Fibroblast of skin of abdomen (primary cell): ENCODE measurements at places on chromosomes 5 and 9.

- peak; percentile 78 for DNase-seq
Measured at GRCh38 chr9:92133949-92134604, 18.9 kb upstream of the SPTLC1 start.

DNA sequence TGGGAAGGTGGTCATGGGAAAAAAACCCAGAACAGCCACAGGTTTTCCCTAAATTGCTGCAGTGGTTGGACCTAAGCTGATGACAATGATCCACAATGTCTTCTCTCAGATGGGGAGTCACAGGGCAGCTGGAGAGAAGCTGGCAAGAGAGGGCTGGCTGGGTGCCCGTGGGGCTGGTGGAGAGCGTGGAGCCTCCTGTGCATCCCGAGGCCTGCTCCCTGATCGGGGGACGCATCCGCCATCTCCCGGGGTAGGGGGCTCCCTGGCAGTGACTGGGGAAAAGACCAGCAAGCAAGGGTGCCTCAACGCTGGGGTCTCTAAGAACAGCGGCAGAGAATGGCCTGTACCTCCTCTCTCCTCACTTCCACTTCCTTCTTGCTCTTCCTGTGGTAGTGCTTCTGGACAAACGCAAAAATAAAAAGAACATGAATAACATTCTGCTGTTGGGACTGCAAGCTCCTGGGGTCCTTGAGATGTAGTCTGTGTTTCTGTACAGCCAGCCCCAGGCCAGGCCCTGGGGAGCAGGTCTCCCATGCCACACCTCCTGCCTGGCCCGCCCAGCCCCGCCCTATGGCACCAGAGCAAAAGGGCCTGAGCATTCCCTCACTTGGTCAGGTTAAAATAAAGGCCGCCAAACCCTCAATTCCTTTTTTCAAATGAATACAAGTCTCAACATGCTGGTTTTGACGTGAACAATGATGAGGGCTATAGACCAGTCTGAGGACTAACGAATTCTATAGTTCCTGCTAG, 7.0 kb upstream of the MRNIP start:
- DNase-seq: no peak

DNA sequence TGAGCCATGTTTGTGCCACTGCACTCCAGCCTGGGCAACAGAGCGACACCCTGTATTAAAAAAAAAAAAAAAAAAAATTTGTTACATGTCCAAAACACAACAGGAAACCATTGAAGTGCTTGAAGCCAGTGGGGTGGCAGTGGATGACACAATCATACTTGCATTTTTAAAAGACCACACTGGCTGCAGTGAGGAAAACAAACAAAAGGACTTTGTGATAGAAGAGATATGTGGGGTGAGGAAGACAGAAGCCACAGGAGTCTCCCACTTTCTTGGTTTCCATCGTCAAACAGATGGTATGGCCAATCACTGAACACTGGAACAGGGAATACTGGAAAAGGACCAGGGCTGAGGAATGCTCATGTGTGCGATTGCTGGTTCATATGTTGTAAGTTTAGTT, 20.9 kb upstream of the COMMD10 start:
- DNase-seq: no peak

DNA sequence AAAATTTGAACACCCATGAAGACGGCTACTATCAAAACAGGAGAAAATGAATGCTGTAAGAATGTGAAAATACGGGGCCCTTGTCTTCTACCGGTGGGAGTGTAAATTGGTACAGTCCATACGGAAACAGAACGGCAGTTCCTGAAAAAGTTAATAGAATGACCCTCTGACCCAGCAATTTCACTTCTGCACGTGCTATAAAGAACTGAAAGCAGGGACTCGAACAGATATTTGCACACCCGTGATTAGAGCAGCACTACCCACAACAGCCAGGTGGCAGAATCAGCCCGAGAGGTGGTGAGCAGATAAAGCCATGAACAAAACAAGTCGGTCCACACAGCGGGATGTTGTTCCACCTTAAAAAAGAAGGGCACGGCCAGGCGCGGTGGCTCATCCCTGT, 22.6 kb upstream of the SLC12A7 start:
- DNase-seq: no peak

DNA sequence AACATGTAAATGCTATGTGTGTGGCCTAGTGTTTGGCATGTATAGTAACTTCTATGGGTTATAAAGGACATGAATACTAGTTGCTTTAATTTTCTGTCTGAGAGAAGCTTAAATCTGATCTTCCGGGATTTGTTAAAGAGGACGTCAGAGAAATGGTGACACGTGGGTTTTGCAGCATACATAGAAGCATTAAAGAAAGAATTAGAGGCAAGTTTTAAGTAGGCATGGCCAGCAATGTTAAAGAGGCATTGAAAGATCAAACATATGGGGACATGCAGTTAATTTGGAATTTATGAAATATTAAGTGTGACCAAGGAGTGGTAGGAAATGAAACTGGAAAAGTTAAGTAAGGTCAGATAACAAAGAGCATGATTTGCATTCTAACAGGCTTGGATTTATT, 311.4 kb upstream of the RIOK2 start:
- DNase-seq: no peak

GRCh38 chr5:140165101-140165922, 9.7 kb upstream of the CYSTM1 start:
- DNase-seq: no peak

DNA sequence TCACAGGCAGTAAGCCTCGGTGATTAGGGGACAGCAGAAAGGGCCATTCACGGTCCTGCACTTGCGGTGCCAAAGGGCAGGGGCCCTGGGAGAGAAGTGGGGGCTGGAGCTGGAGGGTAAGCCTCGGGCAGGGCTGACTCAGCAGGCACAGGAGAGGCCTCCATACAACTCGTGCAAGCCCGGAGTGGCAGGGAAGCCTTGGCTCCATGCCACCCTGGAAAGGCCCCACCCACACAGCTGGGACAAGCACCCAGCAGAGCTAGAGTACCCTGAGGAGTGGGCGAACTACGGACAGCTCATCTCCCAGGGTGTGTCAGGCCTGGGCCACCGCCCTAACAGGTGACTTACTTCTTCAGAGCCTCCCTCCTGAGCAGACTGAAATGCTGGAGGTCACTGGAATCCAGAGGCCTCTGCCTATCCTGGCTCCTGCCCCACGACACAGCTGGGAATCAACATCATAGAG, 5.6 kb upstream of the CAMK2A start:
- DNase-seq: peak; percentile 48

GRCh38 chr5:80220245-80220897, 35.5 kb downstream of the SERINC5 start:
- DNase-seq: no peak

DNA sequence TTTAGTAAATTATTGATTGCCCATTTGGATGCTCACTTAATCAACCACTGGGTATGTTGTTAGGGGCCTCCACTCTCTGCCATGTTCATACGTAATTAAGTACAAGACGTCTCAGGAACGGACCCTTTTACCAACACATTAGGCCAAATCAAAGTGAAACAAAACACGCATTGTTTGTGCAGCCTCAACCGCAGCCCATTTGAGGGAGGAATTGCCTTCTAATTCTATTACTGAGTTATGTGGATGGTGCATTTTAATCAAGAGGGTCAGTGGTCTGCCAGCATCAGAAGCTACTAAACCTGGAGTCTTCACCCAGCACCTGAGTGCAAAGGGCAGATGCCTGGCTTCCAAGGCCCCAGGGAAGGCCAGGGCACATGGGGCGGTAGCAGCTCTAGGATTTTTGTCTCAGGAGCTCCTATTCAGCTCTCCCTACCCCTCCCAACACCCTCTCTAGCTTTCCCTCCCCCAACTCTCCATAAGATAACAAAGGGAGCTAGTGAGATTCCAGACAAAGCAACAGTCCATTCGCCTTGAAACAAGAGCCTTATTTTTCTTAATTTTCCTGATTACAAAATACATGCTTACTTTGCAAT, 7.9 kb upstream of the MED27 start:
- DNase-seq: no peak

GRCh38 chr5:94228791-94229190, 389.6 kb downstream of the KIAA0825 start:
- no peak for DNase-seq

DNA sequence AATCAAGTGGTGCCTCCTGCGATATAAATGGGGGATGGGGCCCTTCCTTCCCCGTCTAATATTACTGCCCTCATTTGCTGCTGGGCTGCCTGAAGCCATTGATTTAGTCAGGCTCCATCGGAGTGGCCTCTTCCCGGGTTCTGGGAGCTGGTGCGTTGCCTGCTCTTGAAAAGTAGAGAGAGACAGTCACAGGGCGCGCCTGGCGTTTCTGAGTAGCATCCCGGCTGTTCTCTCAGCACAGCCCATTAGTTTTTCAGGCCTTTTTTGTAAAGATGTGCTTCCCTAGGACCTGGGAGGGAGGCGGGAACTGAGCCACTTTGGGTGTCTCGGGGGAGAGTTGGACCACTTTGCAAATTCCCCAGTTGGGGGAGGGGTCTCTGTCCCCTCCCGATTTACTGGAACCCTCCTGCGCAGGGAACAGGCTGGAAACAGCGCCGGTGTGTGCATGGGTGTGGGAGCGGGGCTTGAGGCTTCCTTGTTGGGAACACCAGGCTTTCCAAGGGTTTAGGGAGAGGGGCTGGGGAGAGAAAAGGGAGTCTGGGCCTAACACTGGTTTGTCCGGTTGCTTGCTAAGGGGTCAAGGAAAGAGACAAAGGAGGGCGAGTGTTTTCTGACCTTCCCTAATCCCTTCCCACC, 4.7 kb downstream of the PRDM6 start:
- DNase-seq: no peak

- DNase-seq: peak; percentile 37
Measured at GRCh38 chr5:54243483-54244080, 66.8 kb downstream of the ARL15 start.

GRCh38 chr5:179406031-179406961, 61.0 kb upstream of the ADAMTS2 start:
- peak; percentile 14 for DNase-seq

DNA sequence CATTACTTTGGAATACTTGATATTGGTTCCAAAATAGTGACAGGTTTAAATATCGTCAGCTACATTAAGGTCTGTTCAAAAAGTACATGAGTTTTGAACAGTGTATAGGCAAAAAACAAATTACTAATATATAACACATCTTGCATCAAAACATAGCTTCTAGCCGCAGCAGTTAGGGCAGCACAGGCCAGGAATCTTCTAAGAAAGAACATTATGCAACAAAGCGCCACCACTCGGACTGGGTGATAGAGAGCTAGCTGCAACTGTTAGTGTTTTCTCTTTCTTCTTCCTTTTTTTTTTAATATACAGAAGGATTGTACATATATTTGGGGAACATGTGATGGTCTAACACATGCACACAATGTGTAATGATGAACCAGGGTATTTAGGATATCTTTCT, 504.5 kb downstream of the NR2F1-AS1 start:
- DNase-seq: no peak

DNA sequence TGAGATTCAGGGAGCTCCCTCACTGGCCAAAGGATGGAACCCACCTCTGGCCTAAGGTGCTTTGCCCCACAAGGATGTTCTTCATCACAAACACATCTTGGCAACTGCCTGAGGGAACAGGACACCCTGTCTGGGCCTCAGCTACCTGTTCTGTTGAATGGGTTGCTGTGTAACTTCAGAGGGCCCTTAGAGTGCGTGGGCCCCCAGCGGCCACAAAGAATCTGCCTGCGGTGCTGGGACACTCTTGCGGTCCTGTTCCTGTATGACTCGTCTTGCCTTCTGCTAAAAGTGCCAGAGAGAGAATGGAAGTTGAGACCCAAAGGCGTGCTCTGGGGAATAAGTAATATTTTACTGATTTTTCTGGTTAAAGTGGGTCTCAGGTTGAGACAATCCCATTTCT, 14.1 kb upstream of the RPL26L1 start:
- DNase-seq: no peak

DNA sequence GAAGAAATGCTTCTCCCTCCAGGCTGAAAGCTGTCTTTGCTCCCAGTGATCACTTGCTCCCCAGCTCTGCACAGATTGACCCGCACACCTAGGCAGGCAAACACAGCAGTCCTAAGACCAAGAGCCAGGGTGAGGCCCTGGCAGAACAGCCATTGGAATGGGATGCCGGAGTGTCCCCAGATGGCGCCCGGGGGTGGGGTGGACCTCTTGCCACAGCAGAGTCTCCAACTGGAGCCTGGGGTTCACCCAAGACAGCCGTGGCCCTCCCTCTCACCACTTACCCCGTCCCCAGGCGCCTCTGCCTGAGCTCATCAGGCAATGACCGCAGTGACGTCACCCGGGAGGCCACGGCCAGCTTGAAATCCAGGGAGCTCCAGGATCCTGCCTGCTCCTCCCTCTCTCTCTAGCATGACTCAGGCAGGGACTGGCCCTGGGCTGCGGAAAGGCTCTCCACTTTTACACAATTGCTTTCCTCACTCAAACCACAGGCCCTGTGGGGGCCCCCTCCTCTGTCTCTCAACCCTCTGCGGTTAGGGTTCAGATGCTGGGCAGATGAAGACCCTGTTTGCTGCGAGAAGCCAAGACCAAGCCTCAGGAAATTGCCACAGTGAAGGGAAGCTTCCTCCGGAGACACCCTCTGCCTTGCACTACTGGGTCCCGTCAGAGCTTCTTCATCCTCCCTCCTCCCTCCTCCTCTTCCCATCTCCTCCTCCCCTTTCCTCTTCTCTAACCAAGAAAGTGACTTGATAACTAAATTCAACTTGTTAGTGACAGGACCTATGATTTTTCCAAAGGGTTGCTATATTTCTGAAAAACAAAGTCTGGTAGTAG, 24.3 kb upstream of the PTGES start:
- peak; percentile 100 for DNase-seq

DNA sequence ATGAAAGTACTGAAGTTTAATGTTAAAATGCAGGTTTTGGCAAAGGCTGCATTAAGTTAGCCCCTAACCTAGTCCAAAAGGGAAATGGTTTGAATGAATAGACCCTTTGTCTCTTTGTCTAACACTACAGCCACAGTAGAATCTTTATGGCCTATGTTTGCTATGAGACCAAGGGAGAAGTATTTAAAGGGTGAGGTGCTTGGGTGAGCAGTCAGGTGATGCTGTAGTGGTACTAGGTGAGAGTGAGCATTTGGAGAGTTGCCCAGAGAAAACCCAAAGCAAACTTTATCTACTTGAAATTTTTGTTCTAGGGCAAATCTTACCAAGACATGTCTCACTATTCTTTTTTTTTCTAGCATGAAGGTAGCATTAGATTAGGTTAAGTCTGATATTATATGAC, 1961.4 kb upstream of the WWC1 start:
- DNase-seq: no peak

- peak; percentile 20 for DNase-seq
Measured at GRCh38 chr5:112822456-112822855, 38.6 kb upstream of the SRP19 start.

DNA sequence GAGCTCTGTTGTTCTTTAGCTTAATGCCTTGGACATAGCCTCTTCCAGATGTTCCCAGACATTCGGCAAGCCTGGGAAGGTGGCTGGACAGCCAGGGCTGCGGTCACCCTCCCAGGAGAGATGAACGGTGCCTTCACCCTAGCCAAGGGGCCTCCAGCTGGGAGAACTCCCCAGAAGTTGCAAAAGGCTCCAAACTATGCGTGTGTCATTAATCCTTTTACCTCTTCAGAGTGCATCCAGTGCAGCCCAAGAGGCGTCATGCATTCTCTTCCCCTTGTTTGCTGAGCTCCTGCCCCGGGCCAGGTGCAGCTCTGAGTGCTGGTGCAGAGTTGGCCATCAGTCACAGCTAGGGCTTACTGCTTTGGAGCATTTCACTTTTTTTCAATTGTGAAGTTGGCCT, 22.8 kb downstream of the HMCN2 start:
- DNase-seq: no peak

GRCh38 chr5:178068293-178068692, 45.0 kb upstream of the N4BP3 start:
- no peak for DNase-seq

- DNase-seq: peak; percentile 58
Measured at GRCh38 chr5:174317256-174317894, 271.9 kb downstream of the NSG2 start.

GRCh38 chr5:10126900-10127299, 122.8 kb downstream of the ATPSCKMT start:
- no peak for DNase-seq
